Fibroblast of mammary gland (primary cell): ENCODE measurements at places on chromosomes 6 and 20.
A peak's percentile ranks its signal among the peaks of the same experiment; 100 is the strongest.

DNA sequence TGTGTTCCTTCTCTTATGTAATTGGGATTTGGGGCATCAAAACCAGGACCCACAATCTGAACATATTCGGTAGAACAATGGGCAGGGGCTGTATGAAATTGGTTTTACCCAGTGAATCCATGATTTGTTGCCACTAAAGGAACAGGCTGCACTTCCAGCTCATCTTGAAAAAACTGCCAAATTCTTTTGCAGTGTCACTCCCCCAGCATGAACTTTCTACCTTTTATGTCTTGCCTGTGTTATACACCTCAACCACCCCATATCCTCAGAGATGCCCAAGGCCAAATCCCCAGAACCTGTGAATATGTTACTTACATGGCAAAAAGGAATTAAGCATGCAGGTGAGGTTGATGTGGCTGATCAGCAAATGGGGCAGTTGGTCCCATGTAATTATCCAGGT lies 280.2 kb upstream of the ECI2 start:
- no peak for DNase-seq

DNA sequence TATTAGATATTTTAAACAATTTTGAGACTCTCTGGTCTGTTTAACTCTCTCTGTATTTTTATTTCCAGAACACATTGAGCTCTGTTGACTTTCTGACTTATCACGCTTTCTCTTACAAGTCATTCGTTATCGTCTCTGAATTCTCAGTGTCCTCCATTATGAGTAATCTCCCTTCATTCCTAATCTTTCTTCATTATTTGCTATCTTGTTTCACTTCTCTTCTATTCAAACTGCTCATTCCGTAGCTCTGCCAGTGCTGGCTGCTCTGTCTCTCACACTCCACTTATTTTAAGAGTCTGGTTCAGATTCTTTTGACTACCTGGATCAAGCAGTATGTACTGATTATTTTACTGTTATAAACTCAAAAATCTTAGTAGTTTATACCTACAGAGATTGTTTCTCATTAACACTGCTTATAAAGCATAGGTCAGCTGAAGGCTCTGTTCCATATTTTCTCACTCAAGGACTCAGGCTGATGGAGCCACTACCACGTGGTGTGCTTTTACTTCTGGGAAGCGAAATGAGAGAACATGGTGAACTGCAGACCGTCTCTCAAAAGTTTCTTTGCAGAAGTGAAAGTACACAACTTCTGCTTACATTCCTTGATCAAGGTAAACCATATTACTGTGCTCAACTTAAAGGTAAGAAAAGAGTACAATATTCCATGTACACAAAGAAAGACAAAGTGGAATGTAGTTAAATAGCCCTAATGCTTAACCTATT lies 485.2 kb downstream of the GRIK2 start:
- DNase-seq, result no peak

DNA sequence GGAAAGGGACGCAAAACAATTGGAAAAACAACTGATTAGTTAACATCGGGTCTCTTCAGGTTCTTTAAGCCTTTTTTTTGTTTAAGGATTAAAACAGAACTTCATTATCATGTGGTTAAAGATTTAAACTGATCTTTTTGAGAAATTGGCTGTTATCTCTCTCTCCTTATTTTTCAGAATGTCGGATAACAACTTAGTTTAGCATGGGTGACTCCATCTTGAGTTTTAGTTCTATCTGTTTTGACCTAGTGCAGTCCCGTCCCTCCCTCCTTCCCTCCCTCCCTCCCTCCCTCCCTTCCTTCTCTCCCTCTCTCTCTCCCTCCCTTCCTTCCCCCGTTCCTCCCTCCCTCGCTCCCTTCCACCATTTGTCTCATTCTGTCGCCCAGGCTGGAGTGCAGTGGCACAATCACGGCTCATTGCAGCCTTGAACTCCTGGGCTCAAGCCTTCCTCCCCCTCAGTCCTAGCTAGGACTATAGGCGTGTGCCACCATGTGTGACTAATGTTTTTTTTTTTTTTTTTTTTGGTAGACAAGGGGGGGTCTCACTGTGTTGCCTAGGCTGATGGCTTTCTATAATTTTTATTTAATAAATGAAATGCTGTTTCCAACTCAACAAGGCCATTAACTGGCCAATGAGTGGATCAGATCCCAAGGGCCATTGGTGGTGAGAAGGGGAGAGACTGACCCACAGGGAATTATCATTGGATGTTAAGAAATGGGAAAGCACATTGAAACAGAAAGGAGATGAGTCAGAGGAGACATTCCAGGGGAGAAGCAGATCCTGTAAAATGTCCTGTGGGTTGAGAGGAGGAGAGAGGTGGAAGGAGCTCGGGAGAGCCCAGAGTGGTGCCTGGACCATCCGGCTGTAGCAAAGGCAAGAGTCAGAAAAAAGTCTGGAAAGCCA lies 13.6 kb downstream of the BAK1 start:
- DNase-seq, result peak; percentile 71

DNA sequence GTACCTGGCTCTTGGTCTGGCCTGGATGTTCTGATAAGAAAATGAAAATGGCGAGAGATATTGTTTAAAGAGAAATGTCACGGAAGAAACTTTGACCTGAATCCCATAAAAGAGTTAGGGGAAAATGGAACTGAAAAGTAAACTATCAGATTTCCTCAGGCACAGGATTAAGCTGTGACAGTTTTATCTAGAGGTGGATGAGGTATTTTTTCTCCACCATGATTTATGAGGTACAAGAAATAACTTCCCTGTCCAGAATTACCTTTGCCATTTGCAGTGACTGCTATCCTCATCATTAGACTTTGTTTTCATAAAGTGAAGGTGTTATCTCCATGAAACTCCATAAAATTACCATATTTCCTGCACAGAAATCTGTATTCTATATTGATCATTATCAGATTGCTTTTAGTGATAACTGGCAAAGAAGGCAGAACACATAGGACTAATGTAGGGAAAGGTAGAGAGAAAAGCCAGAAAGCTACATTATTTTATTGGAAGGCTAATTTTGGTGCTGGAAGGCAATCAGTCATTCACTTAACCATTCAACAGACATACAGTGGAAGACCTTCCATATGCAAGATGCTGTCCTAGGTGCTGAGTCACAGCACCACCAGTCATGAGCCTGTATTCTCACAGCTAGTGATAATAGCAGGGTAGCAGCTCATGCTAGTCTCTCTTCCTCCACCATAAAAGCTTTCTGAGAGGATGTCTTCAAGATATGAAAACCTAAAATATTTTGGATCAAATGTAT lies 427.3 kb upstream of the CITED2 start:
- peak; percentile 36 for DNase-seq

- DNase-seq, result peak; percentile 12
These were observed 187.9 kb upstream of the ECI2 start for GRCh38 chr6:4323322-4323721.

DNA sequence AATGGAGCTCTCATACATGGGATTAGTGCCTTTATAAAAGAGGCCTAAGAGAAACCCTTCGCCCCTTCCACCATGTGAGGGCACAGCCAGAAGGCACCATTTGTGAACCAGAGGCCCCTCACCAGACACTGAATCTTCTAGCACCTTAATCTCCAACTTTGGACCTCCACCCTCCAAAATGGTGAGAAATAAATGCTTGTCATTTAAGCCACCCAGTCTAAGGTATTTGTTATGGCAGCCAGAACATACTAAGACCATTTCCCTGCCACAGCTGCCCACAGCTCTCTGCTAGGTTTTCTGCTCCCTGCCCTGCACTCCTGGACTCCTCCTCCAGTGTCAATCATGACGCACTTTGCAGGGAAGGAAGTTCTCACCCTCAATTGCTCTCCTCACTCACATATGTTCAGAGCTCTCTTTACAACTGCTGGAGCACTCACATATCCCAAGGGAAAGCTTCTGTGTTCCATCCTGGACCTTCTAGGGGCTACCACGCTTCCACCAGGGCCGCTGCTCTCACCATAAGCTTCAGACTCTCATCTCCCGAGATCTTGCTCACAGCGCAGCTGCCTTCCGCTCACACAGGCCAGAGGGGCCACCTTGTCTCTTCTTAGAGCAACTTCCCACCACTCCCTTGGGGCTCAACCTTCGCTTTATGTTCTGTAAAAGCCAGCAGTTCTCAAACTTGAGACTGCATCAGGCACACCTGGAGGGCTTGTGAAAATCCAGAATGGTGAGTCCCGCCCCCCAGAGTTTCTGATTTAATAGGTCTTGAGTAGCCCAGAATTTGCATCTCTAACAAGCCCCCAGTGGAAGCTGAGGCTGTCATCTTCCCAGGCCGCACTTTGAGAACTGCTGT lies 1.6 kb upstream of the LY86 start:
- DNase-seq, result no peak

- DNase-seq, result no peak
These were observed 60.3 kb downstream of the IRF4 start for GRCh38 chr6:451847-452246.

- DNase-seq, result no peak
These were observed 778 bp downstream of the PKIG start for GRCh38 chr20:44583157-44583556.

- no peak for DNase-seq
These were observed 7.5 kb upstream of the RBM38 start for GRCh38 chr20:57383447-57384347.

DNA sequence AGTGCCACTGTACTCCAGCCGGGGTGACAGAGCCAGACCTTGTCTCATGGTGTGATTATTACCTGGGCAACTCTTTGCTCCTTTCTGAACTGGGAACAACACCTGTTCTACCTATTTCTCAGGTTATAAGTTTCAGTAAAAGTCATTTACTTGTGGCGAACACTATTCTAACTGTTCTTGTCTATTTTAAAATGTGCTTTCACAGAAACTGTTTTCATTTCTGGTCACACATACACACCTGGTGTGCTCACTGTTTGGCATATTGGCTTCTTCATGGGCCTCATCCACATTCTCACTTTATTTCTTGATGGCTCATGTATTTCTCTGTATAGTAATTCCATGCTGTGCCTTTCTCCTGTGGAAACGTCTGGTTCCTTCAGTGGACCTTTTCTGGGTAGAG lies 30.5 kb upstream of the XRN2 start:
- no peak for DNase-seq

GRCh38 chr6:52550014-52550575 lies 26.8 kb downstream of the TRAM2 start:
- DNase-seq, result no peak

DNA sequence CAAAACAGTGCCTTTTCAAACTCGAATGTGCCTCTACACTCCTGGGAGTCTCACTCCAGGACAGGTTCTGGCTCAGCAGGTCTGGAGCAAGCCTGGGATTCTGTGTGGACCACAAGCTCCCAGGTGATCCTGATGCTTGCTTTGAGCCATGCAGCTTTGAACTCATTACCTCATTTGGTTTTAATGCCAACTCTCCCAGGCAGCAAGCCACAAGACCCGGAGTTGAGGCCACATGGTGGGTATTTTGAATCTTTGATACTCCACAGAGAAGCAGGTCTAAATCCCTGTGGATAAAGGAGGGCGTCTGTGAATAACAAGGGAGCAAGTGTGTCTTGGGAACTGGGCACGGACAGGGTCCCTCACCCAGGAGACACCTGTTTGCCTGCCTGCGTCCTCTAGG lies 205.4 kb upstream of the CST7 start:
- DNase-seq, result no peak

DNA sequence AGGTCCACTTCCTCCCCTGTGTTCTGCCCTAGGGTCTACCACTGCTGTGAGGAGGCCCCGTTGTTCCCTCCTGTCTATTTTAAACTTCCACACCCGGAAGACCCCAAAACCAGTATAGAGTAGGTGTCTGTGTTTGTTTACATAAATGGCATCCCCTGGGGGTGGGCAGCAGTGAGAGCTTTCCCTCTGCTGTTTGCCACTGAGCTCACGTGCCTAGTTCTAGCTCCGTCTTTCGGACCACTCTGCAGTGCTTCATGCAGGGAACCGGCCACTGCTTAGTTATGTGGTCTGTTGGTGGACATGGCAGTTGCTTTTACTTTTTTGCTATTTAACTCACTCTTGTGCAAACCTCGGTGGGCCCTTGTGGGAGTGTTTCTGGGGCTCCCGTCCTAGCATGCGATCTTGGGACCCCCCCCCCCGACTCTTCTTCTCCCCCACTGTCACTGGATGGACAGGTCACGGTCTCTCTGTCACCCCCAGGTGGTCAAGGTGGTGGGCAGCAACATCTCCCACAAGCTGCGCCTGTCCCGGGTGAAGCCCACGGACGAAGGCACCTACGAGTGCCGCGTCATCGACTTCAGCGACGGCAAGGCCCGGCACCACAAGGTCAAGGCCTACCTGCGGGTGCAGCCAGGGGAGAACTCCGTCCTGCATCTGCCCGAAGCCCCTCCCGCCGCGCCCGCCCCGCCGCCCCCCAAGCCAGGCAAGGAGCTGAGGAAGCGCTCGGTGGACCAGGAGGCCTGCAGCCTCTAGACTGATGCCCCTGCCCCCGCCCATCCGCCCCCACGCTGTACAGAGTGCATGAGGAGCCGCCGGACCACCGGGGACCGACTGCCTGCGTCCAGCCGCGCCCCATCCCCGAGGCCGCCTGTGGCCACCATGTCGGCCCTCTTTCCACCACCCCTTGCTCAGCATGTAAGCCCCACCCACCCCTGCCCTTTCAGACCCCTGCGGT lies 40.9 kb downstream of the VSTM2L start:
- no peak for DNase-seq

GRCh38 chr6:30610065-30610464 lies 7.0 kb downstream of the PPP1R10 start:
- no peak for DNase-seq

GRCh38 chr6:158697811-158698210 lies 48.0 kb downstream of the SYTL3 start:
- peak; percentile 50 for DNase-seq

GRCh38 chr6:142810952-142811514 lies 133.9 kb downstream of the HIVEP2 start:
- no peak for DNase-seq

DNA sequence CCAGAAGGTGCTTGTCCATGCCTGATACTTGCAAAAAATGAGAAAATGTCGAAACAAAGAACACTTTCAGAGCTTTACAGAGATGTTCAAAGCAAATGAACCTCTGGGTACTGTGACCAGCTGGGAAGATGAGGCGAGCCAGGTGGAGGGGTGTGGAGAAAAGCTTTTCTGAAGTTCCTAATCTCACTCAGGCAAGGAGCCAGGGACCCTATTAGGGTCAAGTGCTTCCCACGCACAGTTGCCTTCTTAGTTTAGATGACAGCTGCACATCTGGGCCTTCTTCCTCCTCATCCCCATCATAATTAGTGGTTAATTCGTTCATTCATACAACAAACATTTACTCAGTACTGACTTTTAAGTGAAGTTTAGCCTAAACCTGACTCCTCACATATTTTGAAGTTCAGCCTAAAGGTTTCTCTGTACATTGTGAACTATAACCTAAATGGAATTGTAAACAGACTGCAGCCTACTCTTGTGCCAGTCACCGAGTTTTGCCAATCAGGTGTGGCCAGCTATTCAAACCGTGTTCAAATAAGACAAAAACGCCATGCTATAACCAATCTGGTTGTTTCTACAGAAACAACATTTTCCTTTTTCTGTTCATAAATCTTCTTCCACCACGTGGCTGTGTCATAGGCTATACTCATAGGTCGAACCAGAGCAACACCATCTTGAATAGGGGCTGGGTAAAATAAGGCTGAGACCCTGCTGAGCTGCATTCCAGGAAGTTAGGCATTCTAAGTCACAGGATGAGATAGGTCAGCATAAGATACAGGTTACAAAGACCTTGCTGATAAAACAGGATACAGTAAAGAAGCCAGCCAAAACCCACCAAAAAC lies 19.3 kb upstream of the AHCY start:
- no peak for DNase-seq
